ENCODE measurements at places on chromosomes 12 and 14.

DNA sequence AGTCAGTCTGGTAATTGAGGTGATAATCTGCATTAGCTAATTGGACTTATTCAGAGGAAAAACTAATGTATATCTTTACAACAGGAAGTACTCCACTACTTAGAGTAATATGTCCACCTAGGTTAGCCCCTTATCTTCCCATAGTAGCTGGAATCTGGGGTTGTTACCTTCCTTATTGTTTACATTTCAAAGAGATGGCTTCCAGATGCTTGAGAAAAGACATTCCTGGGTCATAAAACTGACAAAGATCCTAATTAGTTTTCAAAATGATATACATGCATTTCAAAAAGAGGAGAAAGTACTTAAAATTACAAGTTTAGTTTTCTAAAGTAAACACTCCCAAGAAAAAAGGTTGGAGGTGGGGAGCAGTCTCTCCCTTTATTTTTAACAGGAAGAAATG lies 78.1 kb downstream of the RPL10L start:
- no peak for DNase-seq

- DNase-seq: peak; percentile 96
These were observed 96.1 kb downstream of the PPHLN1 start for GRCh38 chr12:42421844-42422779.

DNA sequence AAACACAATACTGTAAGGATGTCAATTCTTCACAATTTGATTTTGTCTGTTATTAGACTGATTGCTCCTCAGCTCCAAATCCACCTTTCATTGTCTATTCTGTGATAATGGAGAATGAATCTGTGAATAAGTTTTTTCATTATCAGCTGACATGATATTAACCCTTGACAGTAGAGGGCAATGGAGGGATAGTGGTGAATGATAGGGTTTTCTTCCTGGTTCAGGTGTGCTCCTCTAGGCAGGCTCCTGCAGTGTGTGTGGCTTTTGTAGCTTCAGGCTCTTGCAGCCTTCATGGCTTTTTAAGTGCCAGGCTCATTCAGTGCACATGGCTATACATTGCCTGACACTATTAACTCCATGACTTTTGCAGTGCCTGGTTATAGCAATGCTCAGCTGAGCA lies 23.4 kb upstream of the ZNF641 start:
- DNase-seq: no peak

DNA sequence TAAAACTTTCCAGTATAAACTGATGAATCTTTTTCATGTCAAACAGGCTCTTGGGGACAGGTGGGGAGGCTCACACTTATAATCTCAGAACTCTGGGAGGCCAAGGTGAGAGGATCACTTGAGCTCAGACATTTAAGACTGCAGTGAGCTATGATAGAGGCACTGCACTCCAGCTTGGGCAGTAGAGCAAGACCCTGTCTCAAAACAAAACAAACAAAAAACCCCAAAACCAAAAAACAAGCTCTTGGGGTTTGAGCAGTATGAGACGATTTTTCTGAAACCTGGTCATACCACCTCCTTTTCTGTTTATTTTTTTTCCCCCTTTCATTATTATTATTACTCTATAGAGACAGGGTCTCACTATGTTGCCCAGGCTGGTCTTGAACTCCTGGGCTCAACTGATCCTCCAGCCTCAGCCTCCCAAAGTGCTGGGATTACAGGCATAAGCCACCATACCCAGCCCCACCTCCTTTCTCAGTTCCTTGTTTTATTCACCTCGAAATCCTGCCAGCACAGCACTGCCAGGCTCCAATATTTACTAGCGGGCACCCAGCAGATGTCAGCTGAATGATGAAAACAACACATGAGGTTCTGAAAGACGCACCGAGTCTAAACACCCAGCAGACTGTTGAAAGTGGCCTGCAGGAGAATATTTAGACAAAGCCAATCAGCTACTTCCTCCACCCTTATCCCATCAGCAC lies 19.5 kb upstream of the CDK17 start:
- DNase-seq: no peak

DNA sequence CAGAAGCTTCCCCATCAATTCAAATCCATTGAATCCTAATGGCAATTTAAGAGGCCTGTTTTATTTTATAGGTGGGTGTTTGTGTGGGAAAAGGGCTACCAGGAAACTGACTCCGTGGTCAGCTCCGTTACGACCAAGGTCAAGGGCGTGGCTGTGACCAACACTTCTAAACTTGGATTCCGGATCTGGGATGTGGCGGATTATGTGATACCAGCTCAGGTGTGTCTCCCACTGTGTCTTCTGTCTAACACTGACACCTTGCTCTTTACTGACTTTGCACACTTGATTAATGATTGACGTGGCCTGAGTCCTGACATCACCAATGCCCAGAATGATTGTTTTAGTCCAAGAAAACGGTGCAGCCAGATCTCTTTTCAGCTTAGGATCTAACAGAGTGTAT lies 7.1 kb downstream of the P2RX4 start:
- no peak for DNase-seq

DNA sequence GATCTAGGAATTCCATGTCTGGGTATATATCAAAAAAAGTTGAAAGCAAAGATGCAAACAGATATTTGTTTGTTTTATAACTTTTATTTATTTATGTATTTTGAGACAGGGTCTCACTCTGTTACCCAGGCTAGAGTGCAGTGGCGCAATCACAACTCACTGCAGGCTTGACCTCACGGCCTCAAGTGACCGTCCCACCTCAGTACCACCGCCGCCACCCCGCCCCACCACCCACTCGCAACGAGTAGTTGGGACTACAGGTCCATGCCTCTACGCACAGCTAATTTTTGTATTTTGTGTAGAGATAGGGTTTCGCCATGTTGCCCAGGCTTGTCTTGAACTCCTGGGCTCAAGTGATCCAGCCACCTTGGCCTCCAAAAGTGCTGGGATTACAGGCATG lies 66.5 kb upstream of the KTN1 start:
- DNase-seq: no peak

- DNase-seq: no peak
These were observed 64.2 kb downstream of the RASSF3 start for GRCh38 chr12:64674367-64674922.

Data from dermis blood vessel endothelial cell (primary cell).